Fibroblast of the conjunctiva (primary cell): ENCODE measurements at places on chromosomes 5 and 9.

- DNase-seq, result no peak
Measured at GRCh38 chr9:101022704-101023103, 5.8 kb upstream of the PLPPR1 start.

DNA sequence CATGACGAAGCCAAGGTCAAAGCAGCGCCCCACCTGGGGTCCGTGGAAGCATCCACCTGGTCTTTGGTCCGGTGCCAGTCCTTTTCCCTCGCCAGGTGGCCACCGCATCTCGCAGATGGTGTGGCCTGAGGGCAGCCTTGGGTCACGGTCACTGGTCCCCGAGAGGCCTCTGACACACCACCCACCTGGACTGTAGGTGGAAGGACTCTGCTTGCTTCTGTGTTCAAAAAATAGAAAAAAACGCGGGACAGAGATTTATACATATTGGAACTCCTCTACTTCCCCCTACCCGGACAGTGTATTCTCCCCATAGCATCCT lies 466 bp upstream of the TTC39B start:
- DNase-seq, result no peak

DNA sequence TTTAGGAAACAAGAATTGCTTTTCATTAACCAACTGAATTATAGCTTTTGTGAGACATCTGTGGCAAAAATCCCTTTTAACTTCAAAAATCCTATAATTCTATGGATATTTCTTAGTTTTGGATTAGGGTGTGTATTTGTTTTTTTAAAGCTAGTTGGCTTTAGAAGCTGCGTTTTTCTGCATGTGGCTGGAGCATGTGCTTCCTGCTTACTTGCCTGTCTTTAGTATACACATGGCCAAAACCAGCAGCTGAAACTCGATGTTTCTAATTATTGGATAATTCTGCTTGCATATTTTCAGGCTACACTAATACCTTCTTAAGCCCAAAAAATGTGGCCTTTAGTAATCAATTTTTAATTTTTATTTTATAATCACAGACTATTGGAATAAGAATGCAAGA lies 8.9 kb downstream of the RECK start:
- DNase-seq, result no peak

- DNase-seq, result peak; percentile 51
Measured at GRCh38 chr9:92425474-92425873, 1.2 kb upstream of the OMD start.

DNA sequence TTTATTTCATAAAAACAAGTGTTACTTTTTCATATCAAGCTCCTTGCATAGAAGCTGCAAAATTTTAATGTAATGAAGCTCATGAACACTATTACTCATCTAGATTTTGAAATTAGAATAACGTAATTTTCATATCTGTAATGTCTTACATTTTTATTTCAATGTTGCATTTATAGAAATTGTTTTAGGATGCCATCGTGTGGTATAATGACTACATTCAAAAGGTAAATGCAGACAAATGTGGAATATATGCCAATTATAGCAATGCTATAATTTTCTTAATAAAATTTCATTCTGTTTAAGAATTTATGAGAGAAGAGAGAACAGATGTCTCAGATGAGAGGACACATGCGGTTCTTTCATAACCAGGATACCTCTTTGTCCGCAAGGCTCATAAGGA lies 230.2 kb downstream of the TMEM232 start:
- DNase-seq, result no peak

DNA sequence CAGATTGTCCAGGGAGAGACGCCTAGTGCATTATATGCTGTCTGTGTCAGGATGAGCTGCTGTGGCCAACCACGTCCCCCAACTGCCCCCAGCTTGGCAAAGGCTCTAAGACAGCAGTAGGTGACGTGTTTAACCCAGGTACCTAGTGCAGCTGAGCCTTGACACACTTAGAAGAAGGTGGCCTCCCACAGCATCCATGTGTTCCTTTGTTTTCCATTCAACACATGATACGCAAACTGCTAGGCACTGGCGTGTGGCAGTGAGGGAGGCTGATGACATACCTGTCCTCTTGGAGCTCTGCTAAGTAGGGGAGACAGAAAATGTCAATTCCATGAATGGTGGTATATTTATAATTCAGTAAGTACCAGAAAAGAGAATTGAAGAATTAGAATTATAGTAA lies 291.7 kb downstream of the NR3C1 start:
- DNase-seq, result no peak

- no peak for DNase-seq
Measured at GRCh38 chr9:33101104-33101951, 24.9 kb upstream of the SMU1 start.

DNA sequence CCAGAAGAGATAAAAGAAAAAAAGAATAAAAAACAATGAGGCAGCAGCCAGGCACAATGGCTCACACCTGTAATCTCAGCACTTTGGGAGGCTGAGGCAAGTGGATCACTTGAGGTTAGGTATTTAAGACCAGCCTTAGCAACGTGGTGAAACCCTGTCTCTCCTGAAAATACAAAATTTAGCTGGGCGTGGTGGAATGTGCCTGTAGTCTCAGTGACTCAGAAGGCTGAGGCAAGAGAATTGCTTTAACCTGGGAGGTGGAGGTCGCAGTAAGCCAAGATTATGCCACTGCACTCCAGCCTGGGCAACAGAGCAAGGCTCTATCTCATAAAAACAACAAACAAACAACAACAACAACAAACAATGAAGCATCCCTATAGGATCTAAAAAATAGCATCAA lies 121.5 kb downstream of the HMHB1 start:
- DNase-seq, result no peak

- DNase-seq, result peak; percentile 10
Measured at GRCh38 chr9:134768709-134769351, 111.8 kb upstream of the FCN2 start.

- no peak for DNase-seq
Measured at GRCh38 chr9:137007108-137007815, 10.9 kb upstream of the CLIC3 start.

- no peak for DNase-seq
Measured at GRCh38 chr5:21687621-21688020, 1165.5 kb downstream of the CDH12 start.

- peak; percentile 1 for DNase-seq
Measured at GRCh38 chr5:134975078-134975715, 7.5 kb downstream of the CATSPER3 start.

- DNase-seq, result no peak
Measured at GRCh38 chr5:121707178-121707577, 144.5 kb upstream of the FTMT start.
